Brain microvascular endothelial cell (primary cell): ENCODE measurements at places on chromosomes 4 and X.

DNA sequence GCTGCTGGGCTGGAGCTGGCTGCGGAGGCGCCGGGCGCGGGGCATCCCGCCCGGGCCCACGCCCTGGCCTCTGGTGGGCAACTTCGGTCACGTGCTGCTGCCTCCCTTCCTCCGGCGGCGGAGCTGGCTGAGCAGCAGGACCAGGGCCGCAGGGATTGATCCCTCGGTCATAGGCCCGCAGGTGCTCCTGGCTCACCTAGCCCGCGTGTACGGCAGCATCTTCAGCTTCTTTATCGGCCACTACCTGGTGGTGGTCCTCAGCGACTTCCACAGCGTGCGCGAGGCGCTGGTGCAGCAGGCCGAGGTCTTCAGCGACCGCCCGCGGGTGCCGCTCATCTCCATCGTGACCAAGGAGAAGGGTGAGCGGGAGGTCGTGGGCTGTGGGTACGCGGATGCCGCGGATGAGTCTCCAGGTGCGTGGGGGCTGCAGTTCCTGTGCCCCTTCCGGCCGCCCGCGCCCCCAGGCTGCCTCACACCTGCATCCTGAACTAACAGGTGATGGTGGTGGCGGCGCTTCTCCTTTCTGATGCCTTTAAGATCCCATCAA is 499 bp downstream of the CYP2U1 start:
- DNase-seq: no peak

GRCh38 chr4:174874898-174875297 is 43.3 kb upstream of the ADAM29 start:
- DNase-seq: no peak

DNA sequence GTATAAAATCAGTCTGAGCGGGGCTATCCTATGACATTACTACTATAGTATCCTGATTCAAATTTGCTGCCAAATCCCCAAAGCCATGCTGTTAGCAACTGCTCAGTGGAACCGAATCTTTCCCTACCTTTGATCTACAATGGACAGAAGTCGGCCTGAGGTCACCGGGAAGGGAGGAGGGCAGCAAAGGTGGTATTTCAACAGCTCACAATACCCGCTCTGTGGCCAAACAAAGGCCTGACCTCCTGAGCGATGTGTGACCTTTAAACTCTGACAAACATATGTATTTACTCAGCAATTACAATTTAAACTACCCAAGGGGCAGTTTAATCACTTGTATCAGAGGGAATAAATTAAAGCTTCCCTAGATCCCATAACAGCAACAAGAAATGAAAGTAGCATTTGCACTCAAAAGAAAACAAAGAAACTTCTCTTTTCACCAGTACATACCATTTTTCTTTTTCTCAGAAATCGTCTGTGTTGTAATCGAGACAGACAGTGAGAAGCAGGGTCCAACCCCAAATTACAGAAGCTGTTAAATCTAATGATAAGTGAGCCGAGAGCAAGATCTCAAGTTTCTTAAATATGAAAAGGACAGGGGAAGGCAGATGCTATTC is 11.6 kb upstream of the TMEM128 start:
- no peak for DNase-seq

DNA sequence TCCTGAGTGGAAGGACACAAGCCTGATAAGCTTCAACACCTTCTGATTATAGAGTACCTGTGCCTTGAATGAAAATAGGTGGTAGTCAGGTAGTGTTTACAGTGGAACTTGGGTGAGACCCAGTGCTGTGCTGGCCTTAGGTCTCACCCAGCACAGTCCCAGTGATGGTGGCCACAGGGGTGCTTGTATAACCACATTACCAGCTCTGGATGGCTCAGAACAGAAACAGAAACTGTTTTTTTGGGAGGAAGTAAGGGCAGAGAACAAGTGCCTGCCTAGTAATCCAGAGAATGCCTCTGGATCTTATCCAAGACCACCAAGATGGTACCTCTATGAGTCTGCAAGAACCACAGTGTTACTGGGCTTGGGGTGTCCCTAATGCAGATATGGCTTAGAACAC is 171.5 kb upstream of the DIPK2B start:
- DNase-seq: no peak

- DNase-seq: no peak
Measured at GRCh38 chr4:151569650-151570049, 160.7 kb downstream of the FHIP1A start.

DNA sequence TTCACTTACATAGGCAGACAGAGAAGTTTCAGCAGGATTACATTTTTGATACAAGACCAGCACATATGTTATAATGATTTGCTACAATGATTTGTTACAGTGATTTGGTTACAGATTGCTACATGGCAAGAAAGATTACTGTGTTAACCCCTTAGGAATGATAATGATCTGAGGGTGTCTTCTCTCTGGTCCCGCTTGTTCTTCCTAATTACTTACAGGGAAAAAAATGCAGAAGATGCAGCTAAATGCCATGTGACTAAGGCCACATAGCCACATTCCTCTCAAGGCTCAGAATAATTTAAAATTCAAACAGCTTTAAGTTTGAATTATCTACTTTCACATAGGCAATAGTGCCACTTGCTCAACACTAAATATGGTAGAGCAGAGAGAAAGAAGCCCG is 9.7 kb upstream of the LAP3 start:
- DNase-seq: no peak

DNA sequence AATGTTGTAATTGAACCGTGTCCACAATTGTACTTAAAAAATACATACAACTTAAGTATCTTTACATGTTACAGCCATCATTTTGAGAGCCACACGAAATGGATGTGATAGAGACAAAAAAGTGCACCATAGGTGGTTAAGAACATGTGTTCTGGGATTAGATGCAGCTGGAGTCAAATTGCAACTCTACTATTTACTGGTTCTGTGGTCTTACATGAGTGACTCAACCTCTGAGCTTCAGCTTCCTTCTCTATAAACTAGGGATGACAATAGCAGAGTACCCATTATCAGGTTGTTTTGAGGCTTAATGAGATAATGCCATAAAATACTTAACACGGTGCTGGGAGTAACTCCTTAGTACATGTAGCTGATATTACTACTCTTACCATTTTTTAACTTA is 130.4 kb downstream of the IDS start:
- no peak for DNase-seq

- no peak for DNase-seq
Measured at GRCh38 chrX:23790155-23790497, 7.2 kb downstream of the SAT1 start.

- DNase-seq: no peak
Measured at GRCh38 chrX:101164766-101165590, 54.6 kb upstream of the DRP2 start.

DNA sequence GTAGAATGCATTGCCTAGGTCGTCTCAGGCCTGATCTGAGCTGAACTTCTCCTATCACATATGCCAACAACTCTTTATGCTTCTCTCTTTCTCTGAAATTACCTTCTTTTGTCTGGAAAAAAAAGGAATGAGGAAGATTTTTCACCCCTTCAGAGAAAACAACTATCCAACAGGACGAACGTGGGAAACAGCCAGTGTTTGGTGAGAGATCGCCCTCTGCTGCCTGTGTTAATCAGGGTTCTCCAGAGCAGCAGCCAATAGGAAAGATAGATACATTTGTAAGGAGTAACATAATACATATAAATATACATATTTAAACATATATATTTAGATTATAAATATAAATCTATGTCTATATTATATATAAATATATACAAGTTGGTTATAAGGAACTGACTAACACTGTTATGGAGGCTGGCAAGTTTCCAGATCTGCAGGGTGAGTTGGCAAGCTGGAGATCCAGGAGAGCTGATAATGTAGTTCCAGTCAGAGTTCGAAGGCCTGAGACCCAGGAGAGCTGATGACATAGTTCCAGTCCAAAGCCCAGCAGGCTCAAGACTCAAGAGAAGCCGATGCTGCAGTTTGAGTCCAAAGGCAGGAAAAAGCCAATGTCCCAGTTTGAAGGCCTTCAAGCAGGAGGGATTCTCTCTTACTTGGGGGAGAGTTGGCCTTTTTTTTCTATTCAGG is 13.3 kb downstream of the CETN2 start:
- peak; percentile 47 for DNase-seq

- DNase-seq: no peak
Measured at GRCh38 chr4:162101337-162101736, 62.5 kb downstream of the FSTL5 start.

GRCh38 chrX:9351126-9351525 is 113.7 kb upstream of the TBL1X start:
- DNase-seq: no peak

GRCh38 chrX:8803326-8803725 is 2.1 kb upstream of the FAM9A start:
- no peak for DNase-seq

DNA sequence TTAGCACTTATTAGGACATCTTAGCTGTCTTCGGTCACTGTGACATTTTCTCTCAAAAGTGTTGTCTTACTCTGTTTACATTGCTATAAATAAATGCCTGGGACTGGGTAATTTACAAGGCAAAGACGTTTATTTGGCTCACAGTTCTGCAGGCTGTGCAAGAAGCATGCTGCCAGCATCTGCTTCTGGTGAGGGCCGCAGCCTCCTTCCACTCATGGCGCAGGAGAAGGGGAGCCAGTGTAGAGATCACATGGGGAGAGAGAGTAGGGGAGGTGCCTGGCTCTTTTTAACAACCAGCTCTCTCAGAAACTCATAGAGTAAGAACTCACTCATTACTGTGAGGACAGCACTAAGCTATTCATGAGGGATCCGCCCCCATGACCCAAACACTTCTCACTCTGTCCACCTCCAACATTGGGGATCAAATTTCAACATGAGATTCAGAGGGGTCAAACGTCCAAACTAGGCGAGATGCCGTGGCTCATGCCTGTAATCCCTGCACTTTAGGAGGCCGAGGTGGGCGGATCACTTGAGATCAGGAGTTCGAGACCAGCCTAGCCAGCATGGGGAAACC is 43.5 kb upstream of the HERC6 start:
- DNase-seq: peak; percentile 4

- DNase-seq: no peak
Measured at GRCh38 chr4:34534916-34535315, 1709.4 kb downstream of the ARAP2 start.

DNA sequence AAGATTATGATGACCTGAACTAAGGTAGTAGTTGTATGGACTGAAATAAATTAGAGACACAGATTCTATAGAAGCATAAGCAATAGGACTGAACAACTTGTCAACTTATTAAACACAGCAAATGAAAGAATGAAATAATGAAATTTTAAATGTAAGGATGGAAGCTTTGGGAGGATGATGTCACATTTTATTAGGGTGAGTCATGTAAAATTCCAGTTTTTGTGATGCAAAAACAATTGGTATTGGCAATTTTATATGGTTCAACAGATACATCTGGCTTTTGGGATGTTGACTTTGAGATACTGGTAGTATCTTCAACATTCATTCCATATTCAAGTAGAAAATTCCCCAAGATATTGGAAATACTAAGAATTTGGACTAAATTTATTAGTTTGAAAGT is 72.7 kb upstream of the IL15 start:
- DNase-seq: no peak

DNA sequence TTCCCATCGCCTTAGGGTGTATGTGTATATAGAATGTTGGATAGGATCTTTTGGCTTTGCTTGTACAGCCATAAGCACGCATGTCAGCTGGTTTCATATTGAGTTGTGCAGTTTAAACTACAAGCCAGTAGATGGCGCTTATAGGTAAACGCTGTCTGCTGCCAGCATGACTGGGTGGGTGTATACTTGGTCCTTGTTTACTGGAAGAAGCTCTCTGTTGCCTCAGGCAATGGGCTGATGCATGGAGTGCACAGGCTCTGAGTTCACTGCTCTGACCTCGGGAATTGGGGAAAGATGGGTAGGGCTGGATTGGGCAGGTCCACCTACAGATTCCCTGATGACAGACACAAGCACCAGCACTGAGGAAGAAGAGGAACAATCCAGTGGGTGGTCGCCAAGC is 831.5 kb downstream of the STIM2 start:
- peak; percentile 36 for DNase-seq

- DNase-seq: no peak
Measured at GRCh38 chr4:104465201-104465600, 29.5 kb downstream of the CXXC4 start.

- no peak for DNase-seq
Measured at GRCh38 chrX:132393485-132393884, 95.4 kb downstream of the MBNL3 start.

DNA sequence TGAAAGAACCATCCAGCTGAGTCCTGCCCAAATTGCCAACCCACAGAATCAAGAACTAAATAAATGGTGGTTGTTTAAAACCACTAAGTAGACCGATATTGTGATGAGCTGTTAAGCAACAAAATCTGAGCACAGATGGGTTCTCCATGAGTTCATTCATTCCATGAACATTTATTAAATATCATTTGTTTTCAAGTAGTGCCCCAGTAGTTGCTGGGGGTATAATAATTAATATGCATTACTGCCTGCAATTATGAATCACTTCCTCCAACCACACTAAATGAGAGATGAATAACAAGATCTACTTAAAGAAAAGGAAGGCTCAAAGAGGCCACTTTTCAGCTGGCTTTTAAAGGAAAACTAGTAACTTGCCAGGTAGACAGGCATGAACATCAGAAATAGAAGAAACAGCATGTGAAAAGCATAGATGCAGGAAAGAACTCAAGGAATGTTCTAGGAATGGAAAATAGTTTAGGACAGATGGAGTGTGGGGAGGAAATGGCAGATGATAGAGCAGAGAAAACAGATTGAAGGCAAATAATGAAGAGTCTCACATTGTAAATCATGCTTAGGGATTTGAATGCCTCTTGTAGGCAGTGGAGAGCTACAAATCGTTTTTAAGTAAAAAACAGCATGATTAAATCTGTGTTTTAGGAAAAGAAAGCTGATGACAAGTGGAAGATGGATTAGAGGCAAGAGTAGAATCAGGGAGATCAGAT is 641.7 kb upstream of the DIPK2B start:
- no peak for DNase-seq

DNA sequence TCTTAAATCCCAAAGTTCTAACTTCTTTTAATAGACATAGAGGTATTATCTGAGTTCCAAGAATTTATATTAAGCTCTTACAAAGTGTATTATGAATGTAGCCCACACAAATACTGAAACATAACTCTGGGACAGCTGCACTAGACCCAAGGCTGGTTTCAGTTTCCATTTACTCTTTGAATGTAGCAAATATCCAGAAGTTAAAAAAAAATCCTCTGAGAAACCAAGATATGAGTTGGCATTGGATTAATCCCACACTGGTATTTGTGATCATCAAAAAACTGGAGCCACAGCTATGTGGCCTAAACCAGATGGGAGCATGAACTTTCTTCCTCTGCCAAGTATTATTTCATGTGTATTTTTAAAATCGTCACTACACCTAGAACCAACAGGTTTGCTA is 23.6 kb upstream of the SMPX start:
- DNase-seq: no peak

GRCh38 chrX:148947399-148947975 is 447.1 kb downstream of the AFF2 start:
- no peak for DNase-seq

GRCh38 chrX:37986893-37987292 is 19.5 kb upstream of the SYTL5 start:
- no peak for DNase-seq

GRCh38 chr4:155529716-155530115 is 136.9 kb upstream of the GUCY1A1 start:
- no peak for DNase-seq
